ENCODE measurements at places on chromosomes 1 and 21.

- no peak for DNase-seq
Observed at GRCh38 chr21:44437371-44437695, 18.0 kb upstream of the LRRC3 start.

GRCh38 chr21:30577766-30578165 lies 12.4 kb downstream of the KRTAP22-2 start:
- DNase-seq, result no peak

DNA sequence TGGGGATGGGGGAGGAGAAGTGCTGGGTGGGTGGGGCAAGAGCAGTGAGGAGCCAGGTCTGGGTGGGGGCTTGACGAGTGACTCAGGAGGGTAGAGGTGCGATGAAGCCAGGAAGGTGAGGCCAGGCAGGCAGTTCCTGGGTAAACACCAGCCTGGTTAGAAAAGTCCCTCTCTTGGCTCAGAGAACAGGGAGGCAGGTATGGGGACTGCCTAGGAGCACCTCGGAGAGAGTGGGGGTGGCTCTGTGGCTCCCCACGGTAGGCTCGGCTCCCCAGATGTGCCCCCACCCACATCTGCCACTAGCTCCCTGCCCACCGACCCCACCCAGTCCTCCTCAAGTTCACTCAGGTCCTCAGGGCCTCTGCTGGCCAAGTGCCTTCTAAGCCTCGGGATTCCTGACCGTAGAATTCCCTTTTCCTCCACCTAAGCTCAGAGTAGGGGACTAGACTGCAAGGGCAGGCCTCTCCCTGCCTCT lies 1.2 kb downstream of the HSPG2 start:
- DNase-seq, result no peak

- DNase-seq, result no peak
Observed at GRCh38 chr1:116224111-116224510, 112.9 kb downstream of the MAB21L3 start.

GRCh38 chr1:109241344-109241743 lies 8.0 kb upstream of the CELSR2 start:
- DNase-seq, result no peak

DNA sequence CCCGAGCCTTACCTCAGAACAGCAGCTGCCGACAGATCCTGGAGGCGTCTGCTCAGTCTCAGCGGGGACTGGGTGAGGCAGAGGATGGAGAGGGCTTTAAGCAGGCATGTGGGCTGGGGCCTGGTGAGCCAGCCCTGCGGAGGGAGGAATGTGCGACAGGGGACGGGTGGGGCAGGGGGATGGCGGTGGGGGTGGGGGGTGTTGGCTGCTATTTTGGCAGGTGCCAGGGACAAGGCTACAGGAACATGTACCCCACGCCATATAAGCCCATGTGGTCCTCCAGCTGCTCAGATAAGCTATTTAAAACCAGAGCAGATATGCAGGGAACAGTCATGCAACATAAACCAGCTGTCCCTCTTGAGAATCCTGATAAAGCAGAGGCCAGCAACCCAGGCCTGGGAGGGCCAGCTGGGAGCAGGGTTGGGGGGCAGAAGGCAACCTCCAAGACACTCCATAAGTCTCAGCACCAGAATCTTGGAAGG lies at the start of gene TNNT2:
Gene TNNT2, minus strand, starts transcription at position 70 of the 482 bp plus-strand sequence. CDS start 4,426 bp downstream, outside the sequence.
- peak; percentile 71 for DNase-seq

DNA sequence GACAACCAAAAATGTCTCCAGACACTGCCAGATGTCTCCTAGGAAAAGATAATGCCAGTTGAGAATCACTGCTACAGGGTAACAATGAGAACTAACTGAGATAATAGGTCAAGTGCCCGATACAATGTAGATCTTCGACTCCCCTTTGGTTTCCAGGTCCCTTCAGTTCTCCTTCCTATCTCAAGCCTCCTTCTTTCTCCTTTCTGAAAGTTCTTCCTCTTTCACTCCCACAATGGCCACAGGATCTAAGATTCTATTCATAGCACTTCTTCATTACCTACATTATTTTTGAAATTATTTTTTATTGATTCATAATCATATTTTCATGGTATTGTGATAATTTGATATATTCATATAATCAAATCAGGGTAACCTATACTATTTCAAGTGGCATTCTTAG lies 6.3 kb downstream of the PFDN2 start:
- DNase-seq, result no peak

GRCh38 chr1:74145086-74145485 lies 52.9 kb downstream of the LRRIQ3 start:
- no peak for DNase-seq

- no peak for DNase-seq
Observed at GRCh38 chr1:89682611-89683010, 49.7 kb downstream of the LRRC8C start.

DNA sequence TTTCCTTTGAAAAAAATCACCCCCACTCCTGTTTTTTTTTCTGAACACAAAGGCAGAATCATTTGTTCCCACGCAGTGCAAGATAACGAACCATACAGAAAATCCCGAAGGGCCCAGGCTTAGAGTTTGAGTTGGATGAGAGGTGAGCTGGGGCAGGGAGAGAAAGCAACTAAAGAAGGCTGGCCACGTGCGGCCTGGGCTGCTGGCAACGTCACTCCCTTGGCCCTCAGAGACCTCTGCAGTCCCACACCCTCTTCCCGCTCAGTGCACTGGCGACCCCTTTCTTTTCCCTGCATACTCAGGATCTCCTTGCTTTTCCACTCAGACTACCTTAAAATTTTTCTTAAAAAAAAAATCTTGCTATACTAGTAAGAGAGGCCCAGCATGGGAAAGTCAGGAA lies 28.2 kb upstream of the CRNN start:
- no peak for DNase-seq

GRCh38 chr1:107251839-107252238 lies 111.0 kb downstream of the NTNG1 start:
- DNase-seq, result no peak

- no peak for DNase-seq
Observed at GRCh38 chr1:154846565-154847442, 23.3 kb downstream of the KCNN3 start.

DNA sequence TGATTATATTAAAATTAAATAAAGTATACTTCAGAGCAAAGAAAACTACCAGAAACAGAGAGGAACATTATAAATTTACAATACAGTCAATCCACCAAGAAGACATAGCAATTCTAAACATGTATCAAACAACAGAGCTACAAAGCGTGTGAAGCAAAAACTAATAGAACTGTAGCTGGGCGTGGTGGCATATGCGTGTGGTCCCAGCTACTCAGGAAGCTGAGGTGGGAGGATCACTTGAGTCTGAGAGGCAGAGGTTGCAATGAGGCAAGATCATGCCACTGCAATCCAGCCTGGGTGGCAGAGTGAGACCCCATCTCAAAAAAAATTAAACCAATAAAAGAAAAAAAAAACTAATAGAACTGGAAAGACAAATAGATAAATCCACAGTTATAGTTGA lies 12.3 kb downstream of the CCDC185 start:
- no peak for DNase-seq

DNA sequence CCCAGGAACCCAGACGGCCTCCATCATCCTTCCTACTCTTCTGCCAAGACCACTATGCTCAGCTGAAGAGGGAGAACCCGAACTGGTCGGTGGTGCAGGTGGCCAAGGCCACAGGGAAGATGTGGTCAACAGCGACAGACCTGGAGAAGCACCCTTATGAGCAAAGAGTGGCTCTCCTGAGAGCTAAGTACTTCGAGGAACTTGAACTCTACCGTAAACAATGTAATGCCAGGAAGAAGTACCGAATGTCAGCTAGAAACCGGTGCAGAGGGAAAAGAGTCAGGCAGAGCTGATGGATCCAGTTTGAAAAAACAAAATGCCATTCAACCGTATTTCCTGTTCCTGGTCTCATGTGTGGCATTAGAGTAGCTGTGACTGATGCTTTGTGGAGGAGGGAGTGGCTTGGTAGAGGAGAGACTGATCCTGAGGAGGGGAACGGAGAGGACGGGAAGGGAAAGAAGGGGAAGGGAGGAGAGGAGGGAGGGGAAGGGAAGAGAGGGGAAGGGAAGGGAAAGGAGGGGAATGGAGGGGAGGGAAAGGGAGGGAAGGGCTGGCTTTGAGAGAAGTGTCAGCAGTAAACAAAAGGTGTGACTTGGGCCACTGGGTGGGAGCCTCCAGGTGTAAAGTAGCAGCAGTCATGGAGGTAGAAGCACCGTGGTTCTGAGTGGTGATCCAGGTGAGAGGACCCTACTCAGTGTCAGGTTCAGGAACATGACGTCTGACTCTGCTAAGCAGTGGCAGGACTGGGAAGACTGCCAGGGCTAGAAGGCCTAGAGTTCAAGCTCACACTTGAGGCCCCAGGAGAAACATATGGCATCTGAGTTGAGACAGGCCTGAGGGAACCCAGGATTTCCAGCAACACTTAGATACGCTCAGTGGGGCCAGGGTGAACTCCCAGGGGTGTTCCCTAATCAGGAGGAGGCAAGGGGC lies 846 bp downstream of the HMGB4 start:
- no peak for DNase-seq

DNA sequence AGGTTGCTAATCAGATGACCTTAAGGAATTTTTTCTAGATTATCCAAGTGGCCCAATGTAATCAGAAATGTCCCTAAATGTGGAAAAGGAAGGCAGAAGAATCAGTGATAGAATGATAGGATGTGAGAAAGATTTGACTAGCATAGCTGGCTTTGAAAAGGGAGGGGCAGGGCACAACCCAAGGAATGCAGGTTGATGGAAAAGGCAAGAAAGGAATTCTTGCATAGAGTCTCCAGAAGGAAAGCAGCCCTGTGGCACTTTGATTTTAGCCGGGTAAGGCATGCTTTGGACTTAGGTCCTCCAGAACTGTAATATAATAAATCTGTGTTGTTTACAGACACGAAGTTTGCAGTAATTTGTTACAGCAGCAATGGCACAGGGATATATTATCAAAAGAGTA lies 375.7 kb upstream of the B3GALT2 start:
- no peak for DNase-seq

- peak; percentile 91 for DNase-seq
Observed at GRCh38 chr1:179881642-179882252, 338 bp upstream of the TOR1AIP1 start.

DNA sequence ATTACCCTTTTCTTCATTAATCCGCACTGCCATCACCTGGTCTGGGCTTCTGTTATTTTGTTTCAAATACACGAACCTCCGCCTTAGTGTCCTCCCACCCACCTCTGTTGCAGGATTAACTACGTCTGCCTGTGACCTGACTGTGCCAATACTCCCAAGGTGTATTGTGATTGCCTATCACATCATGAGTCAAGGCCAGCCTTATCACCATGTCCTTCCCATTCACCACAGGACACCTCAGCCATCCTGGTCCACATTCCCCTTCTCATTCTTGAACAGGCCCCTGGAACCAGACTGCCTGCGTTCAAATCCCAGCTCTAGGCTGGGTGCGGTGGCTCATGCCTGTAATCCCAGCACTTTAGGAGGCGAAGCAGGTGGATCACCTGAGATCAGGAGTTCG lies 14.4 kb downstream of the F11R start:
- no peak for DNase-seq

GRCh38 chr1:94983171-94983739 lies 56.3 kb upstream of the CNN3 start:
- no peak for DNase-seq

DNA sequence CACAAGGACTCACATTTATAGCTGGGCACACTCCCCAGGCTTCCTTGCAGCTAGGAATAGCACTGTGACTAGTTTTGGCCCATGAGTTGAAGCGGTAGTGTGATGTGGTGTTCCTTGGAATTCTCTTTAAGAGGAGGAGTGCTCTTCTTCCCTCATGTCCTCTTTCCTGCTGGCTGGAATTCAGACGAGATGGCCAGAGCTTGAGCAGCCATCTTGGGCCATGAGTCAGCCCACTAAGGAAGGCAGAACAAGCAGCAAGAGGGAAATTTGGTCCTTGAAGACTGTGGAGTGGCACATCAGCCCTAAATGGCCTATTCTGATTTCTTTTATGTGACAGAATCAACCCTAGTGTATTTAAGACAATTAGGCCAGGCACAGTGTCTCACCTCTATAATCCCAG lies 20.0 kb downstream of the HTR6 start:
- no peak for DNase-seq

DNA sequence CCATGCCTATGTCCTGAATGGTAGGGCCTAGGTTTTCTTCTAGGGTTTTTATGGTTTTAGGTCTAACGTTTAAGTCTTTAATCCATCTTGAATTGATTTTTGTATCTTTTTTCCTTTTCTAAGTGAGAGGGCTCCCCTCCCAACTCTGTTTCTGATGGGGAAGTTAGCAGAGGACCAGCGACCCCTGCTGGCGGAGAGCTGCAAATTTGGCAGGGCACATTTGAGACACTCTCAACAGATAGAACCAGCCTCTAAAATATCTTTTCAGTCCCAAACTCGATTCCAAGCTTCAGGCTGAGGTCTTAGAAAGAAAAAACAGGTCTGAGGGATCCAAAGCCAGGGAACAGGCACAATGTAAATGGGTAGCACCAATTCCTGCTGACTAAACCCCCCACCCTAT lies 32.5 kb downstream of the LRRC3 start:
- no peak for DNase-seq

DNA sequence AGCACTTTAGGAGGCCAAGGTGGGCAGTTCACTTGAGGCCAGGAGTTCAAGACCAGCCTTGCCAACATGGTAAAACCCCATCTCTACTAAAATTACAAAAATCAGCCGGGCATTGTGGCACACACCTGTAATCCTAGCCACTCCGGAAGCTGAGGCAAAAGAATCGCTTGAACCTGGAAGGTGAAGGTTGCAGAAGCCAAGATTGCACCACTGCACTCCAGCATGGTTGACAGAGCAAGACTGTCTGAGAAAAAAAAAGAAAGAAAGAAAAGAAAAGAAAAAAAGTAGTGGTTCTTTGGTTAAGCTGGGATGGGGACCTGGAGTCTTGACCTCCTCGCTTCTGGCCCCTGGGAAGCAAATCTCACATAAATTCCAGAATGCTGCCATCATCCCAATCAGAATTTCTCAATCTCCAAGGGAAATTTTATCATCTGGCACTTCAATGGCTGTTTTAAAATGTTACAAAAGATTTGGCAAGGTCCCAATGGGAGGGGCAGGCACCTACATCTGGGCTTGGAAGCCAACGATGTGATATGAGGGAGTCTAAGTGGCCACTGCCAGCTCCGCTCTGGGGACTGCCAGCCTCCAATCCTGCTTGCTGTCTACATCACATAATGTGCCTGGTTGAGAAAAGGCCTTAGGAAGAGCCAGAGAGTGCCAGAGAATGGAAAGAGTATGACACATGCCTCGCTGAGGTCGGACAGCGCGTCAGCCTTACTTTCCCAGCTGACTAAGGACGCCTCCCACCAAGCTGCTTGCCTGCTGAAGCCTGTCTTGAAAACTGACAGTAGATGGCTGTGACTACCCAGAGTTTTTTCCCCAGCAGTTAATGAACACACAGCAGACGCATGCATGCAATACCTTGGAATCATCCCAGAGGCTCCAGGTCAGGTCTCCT lies 42.1 kb upstream of the SRP9 start:
- DNase-seq, result peak; percentile 39

- no peak for DNase-seq
Observed at GRCh38 chr1:110634086-110634454, 27.9 kb upstream of the KCNA2 start.

GRCh38 chr1:113811156-113811887 lies 954 bp downstream of the RSBN1 start:
- peak; percentile 23 for DNase-seq
